ENCODE measurements at places on chromosomes 3 and 15.

GRCh38 chr3:62467966-62468722, 94.8 kb upstream of the FEZF2 start:
- no peak for DNase-seq

- DNase-seq = no peak
Observed at GRCh38 chr3:34969513-34969912, 669.8 kb upstream of the ARPP21 start.

DNA sequence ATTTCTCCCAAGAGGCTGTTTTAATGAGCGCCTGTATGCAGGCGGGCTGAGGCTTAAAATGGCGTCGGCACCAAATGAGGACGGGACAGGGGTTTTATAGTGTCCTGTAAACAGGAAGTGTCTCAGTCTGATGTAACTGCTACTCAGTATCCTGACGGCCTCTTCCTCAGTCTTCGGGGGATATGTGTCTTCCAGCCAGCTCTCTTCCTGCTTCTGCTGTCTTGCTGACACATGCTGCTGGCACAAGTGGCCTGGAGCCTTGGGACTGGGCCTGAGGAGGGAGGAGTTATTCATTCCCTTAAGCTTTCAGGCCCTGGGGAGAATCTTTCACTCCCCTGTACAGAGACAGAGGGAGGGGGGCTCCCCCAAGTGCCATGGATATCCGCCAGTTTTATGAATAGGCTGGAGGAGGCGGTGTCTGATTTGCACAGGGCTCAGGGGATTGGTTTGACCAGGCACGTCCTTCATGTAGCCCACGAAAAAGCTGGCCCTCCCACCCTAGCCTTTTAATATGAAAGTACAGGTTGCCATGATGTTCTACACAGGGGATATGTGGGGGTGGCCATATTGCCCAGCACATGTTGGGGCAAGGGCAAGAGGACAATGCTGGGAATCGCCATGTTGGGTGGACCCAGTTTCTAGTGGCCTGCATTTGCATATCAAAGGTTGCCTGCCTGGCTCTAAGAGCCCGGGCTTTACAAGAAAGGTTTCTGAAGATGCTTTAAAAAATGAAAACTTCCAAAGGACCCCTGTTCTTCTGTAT, 19.9 kb downstream of the NDUFB4 start:
- DNase-seq = no peak

- DNase-seq = peak; percentile 4
Observed at GRCh38 chr15:42274702-42274989, 1.4 kb upstream of the TMEM87A start.

DNA sequence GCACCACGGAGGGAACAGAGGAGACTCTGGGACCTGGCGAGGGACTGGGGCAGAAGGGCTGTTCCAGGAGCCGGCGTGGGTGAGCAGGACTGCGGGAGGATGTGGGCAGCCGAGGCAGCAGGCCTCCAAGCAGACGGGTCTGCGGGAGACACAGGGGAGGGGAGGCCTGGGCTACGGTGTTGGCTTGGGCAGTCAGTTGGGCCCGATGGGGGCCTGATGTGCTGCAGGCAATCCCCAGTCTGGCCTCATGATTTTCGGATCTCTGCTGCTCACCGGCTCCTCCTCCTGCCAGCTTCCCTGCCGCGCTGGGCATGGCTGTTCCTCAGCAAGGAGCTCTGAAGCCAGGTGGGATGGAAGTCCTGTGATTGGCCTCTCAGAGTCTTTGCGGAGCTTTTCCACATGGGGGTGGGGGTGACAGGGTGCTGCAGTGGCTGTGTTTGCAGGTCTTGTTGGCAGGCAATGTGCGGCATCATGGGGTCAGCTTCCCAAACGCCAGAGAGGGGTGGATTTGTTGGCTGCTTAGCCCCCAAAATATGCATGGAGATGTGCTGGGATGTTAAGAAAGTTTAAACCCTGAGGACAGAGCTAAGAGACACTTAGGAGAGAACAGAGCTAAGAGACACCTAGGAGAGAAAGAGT, 19.3 kb downstream of the MINAR1 start:
- DNase-seq = no peak

- peak; percentile 34 for DNase-seq
Observed at GRCh38 chr3:46948830-46949671, 27.5 kb downstream of the CCDC12 start.

All from CD4-positive, alpha-beta T cell treated with Interleukin-17A for 4 hours (primary cell).